ENCODE measurements at places on chromosomes 7 and 10. TPM values are rescaled to one million over a fixed set of nuclear protein-coding genes. Genes with fewer than 3 reads are reported as not detected.

DNA sequence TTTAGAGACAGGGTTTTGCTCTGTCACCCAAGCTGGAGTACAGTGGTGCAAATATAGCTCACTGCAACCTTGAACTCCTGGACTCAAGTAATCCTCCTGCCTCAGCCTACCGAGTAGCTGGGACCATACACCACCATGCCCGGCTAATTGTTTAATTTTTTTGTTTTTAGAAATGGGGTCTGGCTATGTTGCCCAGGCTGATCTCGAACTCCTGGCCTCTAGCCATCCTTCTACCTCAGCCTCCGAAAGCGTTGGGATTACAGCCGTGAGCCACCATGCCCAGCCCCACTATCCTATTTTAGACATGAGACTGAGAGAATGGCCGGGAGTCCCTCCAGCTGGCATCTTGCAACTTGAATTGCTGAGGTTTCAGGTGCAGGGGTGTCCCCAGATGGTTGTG, 39.4 kb downstream of the KCTD7 start:
- no peak for DNase-seq

GRCh38 chr10:43866712-43867111, 218.0 kb upstream of the ZNF32 start:
- no peak for DNase-seq

DNA sequence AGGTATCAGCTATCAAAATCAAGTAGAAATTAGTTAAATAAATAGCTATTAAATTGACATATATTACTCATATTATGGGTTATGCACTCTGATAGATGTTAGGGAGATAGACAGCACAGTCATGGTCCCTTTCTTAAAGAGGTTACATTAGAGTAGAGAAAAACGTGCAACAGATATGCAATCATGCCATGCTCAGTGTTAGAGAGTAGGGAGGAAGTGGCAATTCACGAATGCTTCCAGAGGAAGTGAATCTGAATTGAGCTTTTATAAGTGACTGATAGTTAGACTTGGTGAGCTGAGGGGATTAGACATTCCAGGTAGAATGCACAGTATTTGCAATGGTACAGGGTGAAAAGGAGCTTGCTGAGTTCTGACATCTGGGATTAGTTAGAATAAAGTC, 349.8 kb downstream of the NXPH1 start:
- no peak for DNase-seq

- no peak for DNase-seq
These were observed 92.2 kb downstream of the GTF2IRD1 start for GRCh38 chr7:74545921-74546320.

- no peak for DNase-seq
These were observed 87.7 kb downstream of the TNS3 start for GRCh38 chr7:47493976-47494911.

The CRYGN gene
- 3.2 TPM for total RNA-seq
